NCI-H1048 (cell line): ENCODE measurements at places on chromosomes 11 and 22.

DNA sequence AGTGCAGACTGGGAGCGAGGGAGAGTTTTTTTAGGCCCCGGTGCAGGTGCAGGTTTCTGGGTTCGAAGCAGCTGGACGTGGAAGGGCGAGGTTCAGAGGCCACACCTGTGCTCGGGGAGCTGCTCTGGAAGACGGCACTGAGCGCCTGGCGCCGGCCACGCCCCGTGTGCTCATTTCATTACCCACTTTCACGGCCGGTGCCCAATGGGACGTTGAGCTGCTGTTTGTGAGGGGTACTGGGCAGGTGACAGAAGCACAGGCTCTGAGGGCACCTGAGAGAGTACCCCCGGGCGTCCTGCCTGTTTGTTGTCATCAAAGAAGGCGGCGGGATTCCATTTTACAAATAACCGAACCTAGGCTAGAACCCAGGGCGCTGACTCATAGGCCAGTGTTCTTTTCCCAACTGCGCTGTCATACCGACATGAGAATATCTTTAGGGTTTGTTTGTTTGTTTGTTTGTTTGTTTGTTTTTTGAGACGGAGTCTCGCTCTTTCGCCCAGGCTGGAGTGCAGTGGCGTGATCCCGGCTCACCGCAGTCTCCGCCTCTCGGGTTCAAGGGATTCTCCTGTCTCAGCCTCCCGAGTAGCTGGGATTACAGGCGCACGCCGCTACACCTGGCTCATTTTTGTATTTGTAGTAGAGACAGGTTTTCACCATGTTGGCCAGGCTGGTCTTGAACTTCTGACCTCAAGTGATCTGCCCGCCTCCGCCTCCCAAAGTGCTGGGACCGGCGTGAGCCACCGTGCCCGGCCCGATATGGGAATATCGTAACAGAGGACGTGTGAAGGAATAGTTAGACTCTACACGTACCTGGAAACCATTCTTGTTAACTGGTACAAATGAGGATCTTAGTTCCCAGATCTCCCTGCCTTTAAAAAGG is 16.6 kb upstream of the SPTBN2 start:
- DNase-seq = no peak

DNA sequence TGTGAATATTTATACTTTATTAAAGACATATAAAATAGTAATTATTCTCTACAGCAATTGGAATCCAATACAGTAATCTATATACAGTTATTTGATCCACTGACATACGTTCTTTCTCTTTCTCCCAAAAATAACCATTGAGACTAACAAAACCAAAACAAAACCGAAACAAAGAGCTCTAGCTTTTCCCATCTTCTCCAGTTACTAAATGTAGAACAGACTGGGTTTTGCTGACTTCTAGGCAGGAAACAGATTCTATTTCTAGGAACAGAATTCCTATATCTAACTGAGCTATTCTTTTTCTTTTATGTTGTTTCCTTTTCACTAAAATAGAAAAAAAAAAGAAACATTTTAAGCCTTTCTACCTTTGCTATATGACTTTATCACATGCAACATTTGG is 80.1 kb downstream of the PACS1 start:
- no peak for DNase-seq

GRCh38 chr11:47997063-47998053 is 17.0 kb downstream of the PTPRJ start:
- DNase-seq = no peak

- no peak for DNase-seq
These were observed 230.2 kb upstream of the B3GAT1 start for GRCh38 chr11:134642206-134642605.

DNA sequence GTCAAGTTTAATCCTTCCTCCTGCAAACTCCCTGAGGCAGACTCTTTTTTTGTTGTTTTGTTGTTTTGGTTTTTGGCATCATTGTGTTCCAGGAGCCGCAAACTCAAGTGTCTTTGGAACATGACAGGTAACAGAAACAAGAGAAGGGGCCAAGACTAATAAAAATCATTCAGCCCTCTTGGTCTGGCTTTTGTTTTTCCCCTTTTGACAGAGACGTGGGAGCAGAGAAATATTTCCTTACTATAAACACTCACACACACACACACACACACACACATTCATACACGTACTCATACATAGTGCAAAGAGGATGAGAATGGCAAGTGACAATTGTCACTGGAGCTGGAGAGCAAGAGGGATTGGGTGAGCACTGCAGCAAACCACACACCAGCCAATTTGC is 10.4 kb upstream of the ASPHD2 start:
- no peak for DNase-seq
